CD4-positive, alpha-beta T cell treated with Interleukin-21 for 1 hour (primary cell): ENCODE measurements at places on chromosomes 12 and 14.
A peak's percentile ranks its signal among the peaks of the same experiment; 100 is the strongest.

GRCh38 chr12:53604581-53604980, 21.6 kb downstream of the ATF7 start:
- DNase-seq = no peak

DNA sequence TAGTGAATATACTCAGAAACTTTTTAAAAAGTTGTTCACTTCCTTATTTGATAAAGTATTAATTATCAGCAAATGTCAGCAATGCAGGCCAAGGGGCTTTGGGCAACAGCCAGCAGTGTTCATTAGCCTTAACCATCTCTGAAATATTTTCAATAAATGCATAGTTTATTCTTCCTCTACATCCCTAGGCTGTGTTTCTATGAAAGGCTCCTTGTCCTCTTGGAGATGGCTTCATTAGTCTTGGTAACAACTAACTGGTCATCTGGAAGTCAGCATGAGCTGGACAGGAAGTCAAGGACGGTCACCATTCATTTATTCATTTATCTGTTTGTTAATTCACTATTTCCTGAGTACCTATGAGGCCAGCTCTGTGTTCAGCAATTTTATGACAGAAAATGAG, 124.0 kb upstream of the TMEM132D start:
- no peak for DNase-seq

DNA sequence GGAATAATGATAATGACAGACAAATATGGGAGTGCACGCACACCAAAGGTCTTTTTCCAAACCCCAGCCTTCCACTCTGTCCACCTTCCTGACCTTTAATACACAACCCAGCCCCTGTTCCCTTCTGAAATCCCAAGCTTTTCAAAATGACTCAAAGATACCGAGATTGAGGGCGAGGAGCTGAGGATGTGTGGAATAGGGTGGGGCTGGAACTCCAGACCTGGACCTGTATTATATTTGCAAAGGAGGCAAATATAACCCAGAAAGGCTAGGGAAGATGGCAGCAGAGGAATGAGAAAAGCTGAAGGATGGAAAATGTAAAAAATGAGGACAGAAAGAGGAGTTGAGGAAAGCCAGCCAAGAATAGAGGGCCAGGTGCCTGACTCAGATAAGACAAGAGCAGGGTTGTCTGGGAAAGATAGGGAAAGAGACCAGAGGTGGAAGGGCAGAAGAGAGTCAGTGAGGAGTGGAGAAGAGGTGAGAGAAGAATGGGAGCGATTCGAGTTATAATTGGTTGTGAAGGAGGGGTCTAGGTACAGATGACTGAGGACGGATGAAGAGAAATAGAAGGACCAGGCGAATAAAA, 1.0 kb upstream of the PTMS start:
- no peak for DNase-seq

- no peak for DNase-seq
Measured at GRCh38 chr12:106074706-106075392, 63.9 kb downstream of the NUAK1 start.

GRCh38 chr12:12562016-12562483, 613 bp downstream of the DUSP16 start:
- DNase-seq = no peak

DNA sequence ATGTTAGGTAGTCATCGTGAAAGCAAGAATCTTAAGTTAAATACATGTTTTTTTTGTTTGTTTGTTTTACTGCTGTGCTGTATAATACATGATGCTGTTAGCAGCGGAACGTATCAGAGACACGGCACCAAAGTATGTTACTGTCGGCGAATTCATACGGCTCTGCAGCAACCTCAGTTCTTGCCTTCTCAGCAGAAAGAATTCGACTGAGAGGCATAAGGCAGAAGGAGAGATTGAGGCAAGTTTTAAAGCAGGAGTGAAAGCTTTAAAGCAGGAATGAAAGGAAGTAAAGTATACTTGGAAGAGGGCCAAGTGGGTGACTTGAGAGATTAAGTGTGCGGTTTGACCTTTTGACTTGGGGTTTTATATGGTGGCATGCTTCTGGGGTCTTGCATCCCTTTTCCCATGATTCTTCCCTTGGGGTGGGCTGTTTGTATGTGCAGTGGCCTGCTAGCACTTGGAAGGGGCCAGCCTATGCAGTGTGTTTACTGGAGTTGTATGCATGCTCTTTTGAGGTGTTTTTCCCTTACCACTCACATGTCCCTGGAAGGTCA, 23.7 kb downstream of the LEMD3 start:
- DNase-seq = no peak

- DNase-seq = no peak
Measured at GRCh38 chr12:50927356-50927755, 25.0 kb upstream of the HIGD1C start.

- peak; percentile 26 for DNase-seq
Measured at GRCh38 chr14:50773632-50774541, 57.1 kb downstream of the NIN start.

GRCh38 chr14:92897922-92898565, 24.9 kb upstream of the CHGA start:
- peak; percentile 13 for DNase-seq
